NCI-H2171 treated with DMSO at 0.1 percent for 48 hours (cell line): ENCODE measurements at places on chromosomes 4 and X.

DNA sequence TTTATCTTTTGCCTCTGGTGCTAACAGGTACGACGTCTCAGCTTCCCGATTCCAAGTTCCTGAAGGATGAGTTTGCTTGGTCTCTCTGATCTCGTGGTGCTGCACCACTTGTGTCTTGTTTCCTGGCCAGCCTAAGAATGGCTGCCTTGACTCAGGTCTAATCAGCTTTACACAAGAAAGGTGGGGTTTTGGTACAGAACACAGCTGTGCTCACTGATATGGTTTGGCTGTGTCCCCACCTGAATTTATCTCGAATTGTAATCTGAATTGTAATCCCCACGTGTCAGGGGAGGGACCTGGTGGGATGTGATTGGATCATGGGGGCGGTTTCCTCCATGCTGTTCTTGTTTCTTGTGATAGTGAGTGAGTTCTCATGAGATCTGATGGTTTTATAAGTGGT is 305.3 kb upstream of the NOCT start:
- no peak for DNase-seq

- DNase-seq = no peak
Observed at GRCh38 chr4:76341063-76341462, 34.5 kb downstream of the STBD1 start.

DNA sequence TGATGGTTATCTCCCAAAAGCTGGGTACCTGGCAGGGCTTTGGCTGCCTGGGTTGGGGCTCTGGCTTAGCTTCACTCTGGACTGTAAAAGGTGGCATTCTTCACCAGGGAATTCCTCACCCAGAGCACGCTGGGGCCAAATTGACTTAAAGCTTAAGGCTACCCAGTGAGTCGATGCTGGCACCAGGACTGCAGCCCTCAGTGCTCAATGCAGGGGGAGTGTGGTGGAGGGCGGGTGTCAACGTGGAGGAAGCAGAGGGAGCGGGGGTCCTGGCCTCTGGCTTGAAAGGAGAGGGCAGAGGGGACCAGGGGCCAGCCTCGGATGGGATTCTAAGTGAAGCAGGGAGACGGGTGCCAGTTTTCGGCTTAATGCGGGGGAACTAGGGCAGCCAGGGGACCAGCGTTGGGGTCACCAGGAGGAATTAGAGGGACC is 446 bp upstream of the FAM50A start:
- no peak for DNase-seq

DNA sequence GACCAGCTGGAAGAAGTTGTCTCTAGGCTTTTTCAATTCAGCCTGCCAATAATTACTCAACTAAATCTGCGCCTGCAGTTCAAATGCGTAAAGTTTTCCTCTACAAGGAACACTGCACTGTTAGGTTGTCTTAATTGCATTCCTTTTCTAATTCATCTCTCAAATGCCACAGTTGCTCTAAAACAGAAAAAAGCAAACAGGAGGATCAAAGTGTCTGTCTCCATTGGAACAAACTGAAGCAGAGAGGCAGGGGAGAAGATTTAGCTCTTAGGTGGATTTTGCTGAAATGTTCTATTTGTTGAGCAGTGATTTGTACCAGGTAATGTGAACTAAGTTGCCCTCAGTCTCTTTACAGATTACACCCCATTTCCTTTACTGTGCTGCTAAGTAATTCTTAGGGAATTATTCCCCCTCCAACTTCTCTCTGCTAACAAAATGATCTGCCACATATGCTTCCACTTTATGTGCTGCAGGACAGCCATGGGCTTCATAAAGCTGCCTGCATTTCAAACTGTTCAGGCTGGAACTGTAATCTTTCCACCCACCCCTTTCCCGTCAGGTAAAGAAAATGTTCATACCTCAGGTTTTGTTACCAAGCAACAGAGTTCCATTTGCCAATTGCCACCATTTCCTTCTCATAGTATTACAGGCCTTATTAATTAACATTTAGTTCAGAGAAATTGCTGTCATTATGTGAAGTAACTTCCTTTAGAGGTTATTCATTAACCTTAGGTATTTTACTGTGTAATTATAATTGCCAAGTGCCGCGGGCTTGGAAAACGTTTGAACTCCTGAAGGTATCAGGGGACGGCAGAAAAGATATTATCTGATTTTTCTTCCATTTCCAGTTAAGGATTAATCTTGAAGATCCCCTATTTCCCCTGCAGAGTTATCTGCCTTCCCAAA is 149.3 kb downstream of the SPRY1 start:
- DNase-seq = no peak

DNA sequence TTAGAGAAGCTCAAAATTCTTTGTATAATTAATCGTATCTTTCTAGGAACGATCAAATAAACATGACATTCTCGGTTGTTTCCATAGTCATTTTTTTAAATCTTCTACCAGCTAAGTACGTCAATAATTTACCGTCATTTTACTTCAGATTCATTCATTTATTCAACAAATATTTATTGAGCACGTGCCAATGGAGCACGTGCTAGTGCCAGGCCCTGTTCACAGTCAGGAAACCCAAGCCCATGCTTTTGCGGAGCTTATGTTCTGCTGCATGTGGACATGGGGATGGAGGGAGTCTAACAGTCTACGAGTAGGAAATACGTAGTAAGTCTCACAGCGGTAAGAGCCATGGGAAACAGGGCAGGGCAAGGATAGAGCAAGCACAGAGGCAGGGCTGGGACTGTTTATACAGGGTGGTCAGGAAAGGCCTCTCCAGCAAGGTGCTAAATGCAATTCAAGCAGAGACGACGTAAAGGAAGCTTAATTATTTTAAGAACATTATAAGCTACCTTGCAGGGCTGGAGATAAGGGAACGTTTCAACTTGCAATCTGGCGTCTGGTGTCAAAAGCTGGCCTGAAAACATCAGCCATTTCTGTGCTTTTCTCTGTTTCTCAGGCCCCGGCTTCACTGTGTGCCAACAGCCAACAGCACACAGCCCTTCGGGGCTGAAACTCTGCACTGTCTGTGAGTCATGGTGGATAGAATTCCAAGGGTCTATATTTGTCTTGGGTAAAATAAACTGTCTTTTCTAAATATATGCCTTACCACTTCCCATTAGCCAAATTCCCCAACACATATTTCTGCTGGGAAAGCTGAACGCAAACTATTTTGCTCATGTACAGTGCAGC is 517.1 kb upstream of the ZFP42 start:
- DNase-seq = no peak

GRCh38 chrX:20071511-20072079 is 45.1 kb downstream of the MAP7D2 start:
- DNase-seq = no peak

DNA sequence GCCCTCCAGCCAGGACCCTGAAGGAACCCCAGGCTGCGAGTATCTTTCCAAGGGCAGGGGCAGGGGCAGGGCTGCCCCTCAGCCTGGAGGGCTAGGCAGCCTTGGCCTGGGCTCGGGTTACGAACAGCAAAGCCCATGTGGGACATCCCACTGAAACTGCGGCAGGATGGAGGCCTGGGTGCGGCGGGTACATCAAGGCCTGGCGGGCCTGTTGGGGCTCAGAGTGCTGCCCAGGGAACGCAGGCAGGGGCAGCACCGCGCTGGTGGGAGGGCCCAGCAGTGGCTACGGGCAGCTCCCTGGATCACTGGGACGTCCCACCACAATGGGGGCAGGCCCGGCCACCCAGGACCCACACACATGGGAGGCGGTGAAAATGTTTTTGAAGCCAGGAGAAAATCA is 10.9 kb downstream of the NAT8L start:
- DNase-seq = no peak

DNA sequence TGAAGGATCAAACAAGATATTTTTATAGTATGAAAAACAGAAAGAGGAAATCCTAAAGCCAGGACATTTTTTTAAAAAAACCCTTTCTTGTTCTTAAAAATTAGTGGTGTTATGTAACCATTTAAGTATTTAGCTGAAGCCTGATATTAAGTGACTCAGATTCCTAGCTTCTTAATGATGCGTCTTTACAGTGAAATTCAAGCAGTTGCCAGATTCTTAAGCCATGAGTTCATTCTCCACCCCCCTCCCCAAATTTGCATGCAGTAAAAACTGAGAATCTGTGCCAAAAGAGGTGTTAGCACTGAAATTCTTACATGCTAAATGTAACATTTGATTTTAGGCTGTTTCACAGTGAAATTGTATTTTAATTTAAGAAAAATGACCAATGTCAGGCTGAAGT is 180.8 kb downstream of the RAPGEF2 start:
- DNase-seq = no peak

GRCh38 chrX:119503484-119503861 is 35.2 kb downstream of the SLC25A5 start:
- no peak for DNase-seq

DNA sequence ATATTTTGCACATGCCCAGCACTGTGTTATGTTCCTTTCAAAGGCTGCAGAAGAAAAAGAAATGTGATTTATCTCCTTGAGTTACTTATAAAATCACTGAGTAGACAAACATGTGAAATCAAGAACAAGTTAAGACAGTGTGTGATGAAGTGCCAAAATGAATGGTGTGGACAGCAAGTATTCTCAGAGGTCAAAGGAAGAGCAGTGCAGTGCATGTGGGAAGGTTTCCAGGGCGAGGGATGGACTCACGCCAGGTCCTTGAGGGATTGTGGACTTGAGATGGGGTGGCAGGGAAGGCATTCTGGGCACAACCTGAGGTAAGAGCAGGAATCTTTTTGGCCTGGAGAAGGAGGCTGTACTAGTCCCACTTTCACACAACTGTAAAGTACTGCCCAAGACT is 115.5 kb downstream of the FNIP2 start:
- DNase-seq = no peak

- no peak for DNase-seq
Observed at GRCh38 chr4:181948839-181949382, 294.3 kb upstream of the TENM3 start.

GRCh38 chrX:14125462-14125861 is 95.8 kb upstream of the GEMIN8 start:
- peak; percentile 9 for DNase-seq

DNA sequence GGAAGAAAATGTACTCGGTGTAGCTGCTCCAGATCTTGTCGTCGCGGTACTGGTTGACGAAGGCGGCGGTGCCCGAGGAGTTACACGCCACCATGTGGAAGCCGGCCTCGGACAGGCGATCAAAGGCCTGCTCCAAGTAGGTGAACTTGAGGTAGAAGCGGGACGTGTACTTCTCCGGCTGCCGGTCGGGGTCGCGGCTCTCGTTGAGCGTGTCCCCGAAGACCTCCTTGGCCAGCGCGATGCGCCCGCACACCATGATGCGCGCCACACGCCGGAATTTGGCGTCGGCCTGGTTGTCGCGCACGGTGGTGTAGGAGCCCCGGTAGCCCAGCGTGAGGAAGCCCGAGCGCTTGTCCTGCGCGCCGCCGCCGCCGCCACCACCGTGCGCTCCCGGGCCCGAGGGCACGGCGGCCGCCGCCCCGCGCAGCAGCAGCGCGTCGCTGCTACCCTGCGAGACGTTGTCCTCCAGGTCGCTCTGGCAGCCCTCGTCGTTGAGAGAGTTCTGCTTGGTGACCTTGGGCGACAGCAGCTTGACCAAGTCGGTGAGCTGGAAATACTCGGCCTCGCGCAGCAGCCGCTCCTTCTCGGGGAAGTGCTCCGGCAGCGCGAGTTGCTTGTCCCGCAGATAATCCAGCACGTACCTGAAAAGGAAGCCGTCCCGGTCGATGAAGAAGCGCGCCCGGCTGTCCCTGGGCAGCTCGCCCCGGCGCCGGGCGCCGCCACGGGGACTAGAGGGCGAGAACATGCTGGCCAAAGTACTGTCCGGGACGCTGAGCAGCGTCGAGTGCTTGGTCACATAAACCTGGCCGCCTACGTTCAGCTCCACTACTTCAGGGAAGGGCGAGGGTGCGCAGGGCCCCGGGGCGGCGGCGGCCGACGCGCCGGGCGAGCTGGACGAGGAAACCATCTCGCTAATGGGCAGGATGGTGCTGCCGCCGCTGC is 775 bp downstream of the KCTD8 start:
- peak; percentile 75 for DNase-seq

DNA sequence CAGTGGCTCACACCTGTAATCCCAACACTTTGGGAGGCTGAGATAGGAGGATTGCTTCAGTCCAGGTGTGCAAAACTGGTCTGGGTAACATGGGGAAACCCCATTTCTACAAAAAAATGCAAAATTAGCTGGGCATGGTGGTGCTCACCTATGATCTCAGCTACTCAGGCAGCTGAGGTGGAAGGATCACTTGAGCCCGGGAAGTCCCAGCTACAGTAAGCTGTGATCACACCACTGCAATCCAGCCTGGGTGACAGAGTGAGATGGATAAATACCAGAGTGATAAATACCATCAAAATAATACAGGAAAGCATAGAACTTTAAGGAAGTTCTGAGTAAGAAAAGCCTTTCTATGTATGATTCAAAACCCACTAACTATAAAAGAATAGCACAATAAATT is 52.8 kb downstream of the LRBA start:
- DNase-seq = no peak

DNA sequence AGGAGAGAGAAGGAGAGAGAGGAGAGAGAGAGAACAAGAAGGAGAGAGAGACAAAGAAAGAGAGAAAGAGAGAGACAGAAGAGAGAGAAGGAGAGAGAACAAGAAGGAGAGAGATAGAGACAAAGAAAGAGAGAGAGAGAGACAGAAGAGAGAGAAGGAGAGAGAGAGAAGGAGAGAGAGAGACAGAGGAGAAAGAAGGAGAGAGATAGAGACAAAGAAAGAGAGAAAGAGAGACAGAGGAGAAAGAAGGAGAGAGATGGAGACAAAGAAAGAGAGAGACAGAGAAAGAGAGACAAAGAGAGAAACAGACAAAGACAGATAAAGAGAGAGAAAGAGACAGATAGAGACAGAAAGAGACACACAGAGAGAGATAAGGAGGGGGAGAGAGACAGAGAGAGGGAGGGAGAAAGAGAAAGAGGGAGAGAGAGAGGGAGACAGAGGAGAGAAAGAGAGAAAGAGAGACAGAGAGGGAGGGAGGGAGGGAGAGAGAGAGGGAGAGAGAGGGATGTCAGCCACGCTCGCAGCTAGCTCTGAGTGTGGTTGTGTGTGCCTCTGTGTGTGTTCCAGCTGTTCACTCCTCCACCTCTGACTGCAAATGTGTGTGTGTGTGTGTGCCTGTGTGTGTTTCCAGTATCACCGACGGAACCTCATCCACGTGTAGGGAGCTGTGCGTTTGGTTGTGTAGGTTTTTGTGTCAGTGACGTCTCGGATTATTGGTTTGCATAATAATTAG is 105.8 kb downstream of the CRLF2 start:
- DNase-seq = no peak
